Panc1 (cell line): ENCODE measurements at places on chromosomes 1 and 21. TPM values are rescaled to one million over a fixed set of nuclear protein-coding genes. Genes with fewer than 3 reads are reported as not detected.

Gene MYBPH
- not detected for total RNA-seq

Gene GCSAML
- total RNA-seq, result not detected

Gene SPOCD1
- 0.54 TPM for total RNA-seq

Gene PIK3C2B
- 19.1 TPM for total RNA-seq

Gene TMEM79
- total RNA-seq, result 5.5 TPM

Gene KRTAP12-2
- not detected for total RNA-seq

Gene TTC34
- 1.5 TPM for total RNA-seq

Gene VWA5B1
- not detected for total RNA-seq

Gene NBPF4
- not detected for total RNA-seq

Gene PAPPA2
- total RNA-seq, result 0.03 TPM

Gene NIBAN1
- total RNA-seq, result 6.7 TPM

Gene NCAM2
- total RNA-seq, result 2.2 TPM

Gene FALEC
- 1.0 TPM for total RNA-seq

Gene C1orf94
- not detected for total RNA-seq

Gene ADGRL4
- not detected for total RNA-seq
